Vagina (tissue), 2 donors: ENCODE measurements at places on chromosomes 4 and X.

DNA sequence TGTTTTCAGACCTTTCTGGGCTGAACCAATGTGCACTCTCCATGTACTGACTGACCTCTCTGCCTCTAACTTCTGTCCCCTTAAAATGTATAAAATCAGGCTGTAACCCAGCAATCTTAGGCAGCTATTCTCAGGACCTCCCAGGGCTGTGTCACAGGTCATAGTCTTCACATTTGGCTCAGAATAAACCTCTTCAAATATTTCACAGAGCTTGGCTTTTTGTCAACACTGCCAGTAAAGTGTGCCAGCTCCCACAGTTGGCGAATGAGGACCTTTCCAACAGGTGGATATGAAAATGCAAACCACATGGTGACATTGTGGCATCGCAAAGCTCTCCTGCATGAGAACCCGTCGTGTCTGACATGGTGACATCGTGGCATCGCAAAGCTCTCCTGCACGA is 76.4 kb downstream of the ACOX3 start:
- DNase-seq, result no peak

DNA sequence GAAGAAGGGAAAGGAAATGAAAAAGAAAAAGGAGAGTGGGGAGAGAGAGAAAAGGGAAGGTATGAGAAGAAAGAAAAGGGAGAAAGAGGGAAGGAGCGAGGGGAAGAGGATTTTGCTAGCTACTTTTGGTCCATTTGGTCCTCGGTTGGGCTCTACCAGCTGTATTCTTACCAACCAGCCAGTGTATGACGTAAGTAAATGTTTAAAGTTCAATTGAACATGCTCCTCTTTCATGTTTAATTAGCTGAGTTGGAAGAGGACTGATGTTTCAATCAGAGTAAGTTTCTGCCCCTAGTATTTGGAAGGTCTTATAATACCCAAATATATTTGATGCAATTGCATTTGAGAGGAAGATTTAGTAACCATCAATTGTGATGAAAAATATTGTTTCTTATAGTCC is 424.0 kb upstream of the CXorf51B start:
- DNase-seq, result no peak

DNA sequence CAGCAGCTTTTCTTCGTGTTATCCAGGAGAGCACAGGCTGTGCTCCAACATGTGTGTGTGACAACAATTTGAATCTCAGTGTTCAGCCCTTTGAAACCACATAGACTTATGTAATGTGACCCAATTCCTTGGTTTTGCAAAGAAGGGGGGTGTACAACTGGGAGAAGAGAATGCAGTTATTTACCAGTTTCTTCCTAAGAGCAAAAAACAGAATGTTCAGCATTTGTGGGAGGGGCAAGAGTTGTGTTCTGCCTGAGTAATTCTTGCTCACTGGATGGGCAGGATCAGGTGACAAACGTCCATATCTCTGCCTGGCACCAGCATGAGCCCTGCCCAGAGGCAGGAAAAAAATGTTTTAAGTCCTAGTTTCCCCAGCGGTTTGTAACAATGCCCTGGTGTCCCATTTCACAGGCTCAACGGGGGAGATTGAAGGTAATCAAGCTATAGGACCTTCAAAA is 72.0 kb downstream of the PRPS1 start:
- no peak for DNase-seq

DNA sequence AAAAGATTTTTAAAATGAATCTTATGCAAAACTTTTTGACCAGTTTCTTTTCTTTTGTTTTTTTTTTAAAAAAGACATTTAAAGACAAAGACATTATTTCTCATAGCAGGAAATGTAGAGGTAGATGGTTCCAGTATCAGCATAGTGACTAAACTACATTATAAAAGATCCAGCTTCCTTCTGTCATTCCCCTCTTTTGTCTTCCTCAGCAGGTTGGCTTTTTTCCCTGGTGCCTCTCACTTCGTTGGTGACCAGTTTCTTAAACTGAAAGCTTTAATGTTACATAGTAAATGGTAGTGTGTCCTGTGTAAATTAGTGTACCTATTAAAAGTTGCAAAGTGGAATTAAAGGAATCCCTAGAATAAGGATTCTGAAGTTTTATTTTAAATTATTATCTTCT is 36.1 kb downstream of the DCK start:
- DNase-seq, result no peak

DNA sequence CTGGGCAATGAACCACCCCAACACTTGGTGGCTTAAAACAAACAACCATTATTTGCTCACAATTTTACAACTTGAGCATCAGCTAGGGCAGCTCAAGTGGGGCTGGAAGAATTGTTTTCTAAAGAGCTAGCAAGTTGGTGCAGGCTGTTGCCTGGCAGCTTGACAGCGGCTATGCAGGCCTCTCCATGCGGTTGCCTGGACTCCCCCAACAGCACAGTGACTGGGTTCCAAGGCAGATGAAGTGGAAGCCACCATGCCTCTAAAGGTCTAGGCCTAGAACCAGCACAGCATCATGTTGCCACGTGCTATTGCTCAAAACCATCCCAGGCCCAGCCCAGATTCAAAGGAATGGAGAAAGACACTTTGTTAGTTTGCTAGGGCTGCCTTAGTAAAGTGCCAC is 114.8 kb downstream of the BCOR start:
- DNase-seq, result no peak

- no peak for DNase-seq
These were observed 6.3 kb downstream of the MEPE start for GRCh38 chr4:87838890-87839591.

GRCh38 chr4:152778656-152779512 is 646 bp downstream of the TIGD4 start:
- no peak for DNase-seq

DNA sequence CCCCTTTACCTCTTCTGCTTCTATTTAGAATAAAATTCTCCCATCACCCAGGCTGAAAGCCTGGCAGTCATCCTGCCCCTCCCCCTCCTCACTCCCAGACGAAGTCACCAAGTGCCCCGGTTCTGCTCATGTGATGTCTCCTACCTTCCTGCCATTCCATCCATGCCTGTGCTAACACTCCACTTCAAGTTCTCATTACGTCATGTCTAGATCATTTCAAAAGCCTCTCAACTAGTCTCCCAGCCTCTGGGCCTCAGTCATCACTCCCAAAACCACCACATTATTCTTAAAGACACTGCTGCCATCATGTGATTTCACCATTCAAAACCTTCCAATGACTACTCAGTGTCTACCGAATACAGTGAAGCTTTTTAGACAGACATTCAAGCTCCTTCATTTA is 17.2 kb upstream of the HOPX start:
- DNase-seq, result no peak

- no peak for DNase-seq
These were observed 252.3 kb upstream of the RASGEF1B start for GRCh38 chr4:81723927-81724587.

DNA sequence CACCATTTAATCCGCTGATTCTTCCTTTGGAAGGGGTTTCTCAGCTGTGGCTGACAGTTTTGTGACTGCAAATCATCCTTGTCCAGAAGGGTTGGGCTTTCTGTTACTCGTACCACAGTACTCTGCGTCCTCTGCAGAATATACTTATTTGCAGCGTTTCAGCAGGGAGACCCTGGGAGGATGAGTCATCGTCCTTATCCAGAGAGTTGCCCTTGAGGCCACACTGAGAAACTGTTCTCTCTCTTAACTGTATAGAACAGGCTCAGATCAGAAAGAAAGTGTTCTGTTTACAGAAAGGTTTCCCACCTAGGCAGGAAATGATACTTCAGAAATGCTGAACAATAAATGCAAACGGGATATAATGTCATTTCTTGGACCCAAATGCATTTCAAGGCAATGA is 47.8 kb upstream of the DDX53 start:
- DNase-seq, result no peak

GRCh38 chr4:145511913-145512522 is 30.4 kb downstream of the SMAD1 start:
- DNase-seq, result no peak

DNA sequence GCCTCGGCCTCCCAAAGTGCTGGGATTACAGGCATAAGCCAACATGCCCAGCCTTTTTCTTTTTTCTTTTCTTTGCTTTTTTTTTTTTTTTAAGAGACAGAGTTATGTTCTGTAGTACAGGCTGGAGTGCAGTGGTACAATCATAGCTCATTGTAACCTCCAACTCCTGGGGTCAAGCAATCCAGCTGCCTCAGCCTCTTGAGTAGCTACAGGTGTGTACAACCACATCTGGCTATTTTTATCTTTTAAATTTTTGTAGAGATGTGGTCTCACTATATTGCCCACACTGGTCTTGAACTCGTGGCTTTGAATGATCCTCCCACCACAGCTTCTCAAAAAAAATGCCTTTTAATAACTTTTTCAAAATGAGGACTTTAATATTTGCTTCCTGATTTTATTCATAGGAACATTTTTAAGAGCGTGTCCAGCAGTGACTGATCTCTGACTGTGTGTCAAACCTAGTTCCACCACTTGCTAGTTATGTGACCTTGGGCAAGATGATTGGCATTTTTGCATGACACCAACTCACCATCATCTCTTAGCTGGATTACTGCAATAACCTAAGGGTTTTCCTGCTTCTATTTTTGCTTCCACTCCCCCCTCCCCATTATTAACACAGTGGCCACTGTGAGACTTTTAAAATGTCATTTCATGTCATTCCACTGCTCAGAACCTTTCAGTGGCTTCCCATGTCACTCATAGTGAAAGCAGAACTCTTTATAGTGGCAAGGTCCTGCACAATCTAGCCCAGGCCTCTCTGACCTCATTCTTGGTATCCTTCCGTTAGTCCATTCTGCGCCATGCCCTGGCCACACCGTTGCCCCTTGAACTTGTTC is 4.5 kb upstream of the TNIP3 start:
- no peak for DNase-seq

- no peak for DNase-seq
These were observed 249.4 kb downstream of the ADAMTS3 start for GRCh38 chr4:72319601-72320021.

- no peak for DNase-seq
These were observed 856.3 kb downstream of the RPA4 start for GRCh38 chrX:97740044-97740443.

GRCh38 chr4:98482847-98483806 is 175.3 kb downstream of the TSPAN5 start:
- DNase-seq, result no peak

- no peak for DNase-seq
These were observed 6.7 kb downstream of the GPR34 start for GRCh38 chrX:41695426-41695825.

DNA sequence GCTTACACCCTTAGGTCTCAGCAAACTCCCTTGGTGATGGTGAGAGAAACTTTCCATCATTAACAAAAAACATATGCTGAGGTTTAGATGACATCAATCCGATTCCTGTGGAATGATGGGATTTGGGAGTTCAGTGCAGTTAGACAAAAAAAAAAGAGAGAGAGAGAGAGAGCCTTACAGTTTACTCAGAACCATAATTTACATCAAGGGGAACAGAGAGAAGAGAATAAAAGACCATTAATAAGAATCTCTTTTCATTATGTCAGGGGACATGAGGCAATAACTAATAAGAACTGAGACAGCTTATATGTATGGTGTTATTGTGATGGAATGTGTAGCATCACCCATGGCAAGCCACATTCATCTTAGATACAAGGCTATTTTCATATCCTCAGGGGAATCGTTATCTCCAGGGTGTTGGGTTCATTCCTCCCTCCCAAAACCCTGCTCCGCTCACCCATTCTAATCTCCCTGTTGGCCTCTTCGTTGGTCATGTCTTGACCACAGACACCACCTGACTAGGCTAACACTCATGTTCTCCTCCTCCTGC is 175.7 kb upstream of the MXRA5 start:
- DNase-seq, result no peak

DNA sequence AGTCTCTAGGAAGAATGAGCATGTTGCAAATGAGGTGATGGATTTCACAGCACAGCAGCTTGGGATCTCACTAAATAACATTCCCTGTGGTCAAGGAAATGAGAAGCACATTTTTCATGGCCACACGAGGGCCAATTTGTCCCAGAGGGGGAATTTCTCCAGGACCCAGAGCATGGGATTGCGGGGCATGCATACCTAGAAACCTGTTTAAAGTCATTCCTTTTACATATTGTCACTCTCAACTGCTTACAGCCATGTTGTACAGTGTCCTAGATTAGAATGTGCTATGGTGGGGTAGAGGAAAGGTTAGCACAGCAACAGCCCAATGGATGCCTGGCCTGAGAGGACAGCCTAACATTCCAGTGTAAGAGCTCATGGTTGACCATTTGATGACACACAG is 37.4 kb upstream of the NLGN4X start:
- DNase-seq, result no peak

- DNase-seq, result no peak
These were observed 516.1 kb upstream of the ZFP42 start for GRCh38 chr4:187479511-187479910.

DNA sequence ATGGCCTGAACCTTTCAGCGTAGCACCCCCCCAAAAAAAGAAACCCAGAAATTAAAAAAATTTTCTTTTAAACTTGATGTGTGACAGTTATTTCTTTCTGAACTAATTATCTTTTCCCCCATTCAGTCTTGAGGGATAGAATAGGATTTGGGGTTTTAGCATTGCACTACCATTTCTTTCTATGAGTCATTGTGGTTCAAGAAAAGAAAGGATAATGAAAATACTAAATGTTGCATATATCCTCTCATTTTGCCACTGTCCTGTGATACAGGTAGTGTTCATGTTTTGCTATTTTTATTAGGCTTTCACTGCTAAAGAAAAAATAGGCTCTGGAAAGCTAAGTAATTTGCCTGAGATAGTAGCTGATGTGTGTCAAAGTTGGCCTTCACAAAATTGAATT is 39.4 kb upstream of the DCK start:
- no peak for DNase-seq

DNA sequence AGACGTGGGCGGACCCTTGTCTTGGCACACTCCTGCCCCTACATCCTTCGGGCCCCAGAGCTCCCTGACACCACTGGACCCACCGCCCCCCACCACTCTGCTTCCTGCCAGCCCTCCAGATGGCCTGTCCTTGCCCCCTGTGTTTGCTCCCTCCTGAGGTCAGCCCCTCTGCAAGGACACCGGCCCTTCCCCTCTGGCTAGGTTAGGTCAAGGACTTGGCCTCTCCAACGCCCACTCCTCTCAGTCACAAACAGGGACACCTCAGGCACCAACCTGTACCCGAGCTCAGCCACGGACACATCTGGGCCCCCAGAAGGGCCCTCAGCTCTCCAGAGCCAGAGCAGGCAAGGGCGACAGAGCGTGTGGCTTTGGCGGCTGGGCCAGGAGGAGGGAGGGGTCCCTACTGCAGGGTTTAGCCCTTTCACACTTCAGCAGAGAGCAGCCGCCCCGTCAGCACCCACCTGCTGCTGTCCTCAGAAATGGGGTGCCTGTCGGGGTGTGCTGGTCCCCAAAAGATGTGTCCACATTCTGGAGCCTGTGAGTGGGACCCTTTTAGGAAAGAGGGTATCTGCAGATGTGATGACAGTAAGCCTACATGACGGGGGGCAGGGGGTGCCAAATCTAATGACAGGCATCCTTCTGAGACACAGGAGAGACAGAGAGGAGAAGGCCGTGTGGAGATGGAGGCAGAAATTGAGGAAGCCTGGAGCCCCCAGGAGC is 23.5 kb upstream of the DUSP9 start:
- no peak for DNase-seq

GRCh38 chr4:15605537-15605936 is 49.6 kb downstream of the FBXL5 start:
- no peak for DNase-seq
